ENCODE measurements at places on chromosomes 6 and 20.

GRCh38 chr6:169487579-169488436 lies 214.0 kb downstream of the WDR27 start:
- no peak for DNase-seq

DNA sequence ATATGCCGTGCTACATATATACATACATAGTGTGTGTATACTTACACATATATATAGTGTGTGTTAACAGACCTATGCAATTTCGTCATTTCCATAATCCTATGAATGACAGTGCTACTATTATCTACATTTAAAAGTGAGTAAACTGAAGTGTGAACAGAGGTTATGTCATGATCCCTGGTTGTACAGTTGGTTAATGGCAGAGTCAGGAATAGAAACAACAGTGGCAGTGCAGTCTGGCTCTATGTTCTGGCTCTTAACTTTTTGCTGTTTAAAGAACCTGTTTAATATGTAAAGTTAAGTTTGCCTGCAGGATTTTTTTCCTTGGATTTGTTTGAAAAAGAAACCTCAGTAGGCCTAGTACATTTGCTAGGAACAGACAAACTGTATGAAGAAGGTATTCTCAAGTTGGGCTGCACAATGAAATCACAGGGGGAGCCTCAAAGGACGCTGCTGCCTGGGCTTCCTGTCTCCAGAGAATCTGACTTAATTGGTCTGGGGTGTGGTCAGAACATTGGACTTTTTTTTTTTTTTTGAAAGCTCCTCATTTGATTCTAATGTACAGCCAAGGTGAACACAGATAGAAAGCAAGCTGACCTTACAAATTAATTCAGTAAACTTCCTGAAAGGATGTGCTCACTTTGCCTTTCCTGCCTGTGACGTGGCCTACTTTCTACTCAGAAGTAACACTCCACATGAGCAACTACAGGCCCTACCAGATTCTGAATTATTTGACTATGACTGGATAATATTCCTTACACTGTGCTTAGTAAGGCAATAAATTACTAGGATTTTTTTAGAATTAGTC lies 29.4 kb downstream of the PLCB1 start:
- no peak for DNase-seq

DNA sequence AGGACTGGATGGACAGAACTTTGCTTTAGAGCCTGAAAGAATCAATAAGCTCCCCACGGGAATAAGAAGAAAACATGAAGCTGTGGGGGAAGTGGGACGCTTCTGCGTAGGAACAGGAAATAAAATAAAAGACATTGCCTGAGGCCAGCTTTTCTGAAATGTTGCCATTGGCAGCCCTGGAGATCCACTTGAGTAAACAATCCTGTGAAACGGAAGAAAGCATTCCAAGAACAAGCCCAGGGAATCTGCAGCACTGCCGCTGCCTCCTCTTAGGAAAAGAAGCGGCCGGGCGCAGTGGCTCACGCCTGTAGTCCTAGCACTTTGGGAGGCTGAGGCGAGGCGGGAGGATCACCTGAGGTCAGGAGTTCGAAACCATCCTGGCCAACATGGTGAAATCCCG lies 182.3 kb upstream of the RALGAPA2 start:
- no peak for DNase-seq

- peak; percentile 37 for DNase-seq
Observed at GRCh38 chr6:26284537-26285142, 80.4 kb upstream of the BTN3A2 start.

Data from stimulated activated CD4-positive, alpha-beta T cell treated with anti-CD3 and anti-CD28 coated beads, Interleukin-15, amount 100 ng/mL, for 1 hour (primary cell).